T-cell (primary cell): ENCODE measurements at places on chromosomes 3 and 15.

DNA sequence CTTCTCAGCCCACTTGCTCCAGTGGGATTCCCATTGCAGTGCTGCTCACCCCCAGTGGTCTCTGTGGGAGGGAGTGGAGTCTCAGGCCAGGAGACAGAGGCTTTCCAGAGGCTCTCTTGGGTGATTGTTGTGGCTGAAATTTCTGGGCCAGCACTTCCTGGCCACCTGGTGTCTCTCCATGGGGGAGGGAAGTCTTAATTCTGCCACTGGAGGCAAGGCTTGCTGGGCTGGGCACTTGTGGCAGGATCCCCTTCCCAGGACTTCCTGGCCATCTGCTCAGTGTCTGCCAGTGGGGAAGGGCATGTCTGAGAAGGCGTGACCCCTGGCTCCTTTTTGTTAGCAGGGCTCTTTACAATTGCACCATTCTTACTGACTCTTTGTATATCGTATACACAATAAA lies 351.8 kb downstream of the GABRB3 start:
- no peak for DNase-seq

- DNase-seq = no peak
Observed at GRCh38 chr3:31735667-31736066, 202.9 kb downstream of the STT3B start.

DNA sequence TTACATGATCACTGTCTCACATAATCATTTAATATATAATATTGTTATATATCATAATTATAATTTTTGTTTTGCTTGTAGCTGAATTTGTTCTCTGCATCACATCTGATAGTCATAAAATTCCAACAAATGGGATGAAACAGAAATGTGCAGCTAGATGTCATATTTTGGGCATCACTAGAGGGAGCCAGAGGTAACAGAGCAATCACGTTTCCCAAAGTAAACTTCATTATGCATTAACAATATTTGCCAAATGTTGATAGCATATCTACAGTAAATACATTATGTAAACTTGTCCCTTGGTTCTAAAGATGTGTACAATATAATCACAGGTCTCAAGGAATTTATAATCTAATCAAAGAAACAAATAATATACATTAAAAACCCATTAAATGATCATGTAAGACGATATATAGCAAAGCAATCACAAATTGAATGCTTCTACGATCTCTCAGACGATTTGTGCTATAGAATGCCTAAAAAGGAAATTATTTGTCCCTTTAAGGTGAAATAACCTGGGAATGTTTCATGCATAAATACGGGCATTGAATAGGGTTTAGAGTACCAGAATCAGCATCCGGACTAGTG lies 234.2 kb upstream of the MCTP2 start:
- no peak for DNase-seq

DNA sequence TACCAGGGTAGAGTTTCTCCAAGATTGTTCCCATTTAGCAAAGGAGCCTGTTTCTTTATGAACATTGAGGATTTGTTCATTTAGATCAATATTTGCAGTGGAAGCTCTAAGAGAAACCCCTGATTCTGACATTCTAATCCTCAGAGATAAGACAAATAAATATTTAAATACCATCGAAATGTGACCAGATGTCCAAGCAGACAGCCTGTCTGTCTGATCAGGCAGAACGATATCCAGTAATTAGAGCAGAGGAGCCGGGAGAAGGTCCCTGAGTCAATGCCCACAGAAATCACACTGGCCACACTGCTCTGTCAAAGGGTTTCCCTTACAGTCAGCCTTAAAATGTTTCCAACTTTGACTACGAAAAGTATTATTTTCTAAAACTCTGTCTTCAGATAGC lies 15.7 kb upstream of the ARPIN start:
- no peak for DNase-seq

DNA sequence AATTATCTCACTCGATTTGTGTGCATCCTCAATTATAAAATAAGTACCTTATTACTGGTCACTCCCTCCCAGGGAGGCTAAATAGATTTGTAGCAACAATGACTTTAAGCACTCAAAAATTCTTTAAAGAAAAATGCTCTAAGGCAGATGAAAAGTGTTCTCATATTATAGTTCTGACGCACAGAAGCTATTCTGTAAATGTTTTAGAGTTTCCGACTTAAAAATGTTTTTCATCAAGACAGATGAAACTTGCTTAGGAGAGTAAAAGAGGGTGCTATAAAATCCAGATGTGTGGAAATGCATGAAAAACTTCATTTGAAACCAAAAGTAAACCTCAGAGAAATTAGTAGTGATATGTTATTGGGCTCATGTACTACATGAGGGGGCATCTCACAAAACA lies 398.4 kb upstream of the KCNMB2 start:
- no peak for DNase-seq

- DNase-seq = no peak
Observed at GRCh38 chr3:150292891-150293290, 115.2 kb upstream of the TSC22D2 start.

DNA sequence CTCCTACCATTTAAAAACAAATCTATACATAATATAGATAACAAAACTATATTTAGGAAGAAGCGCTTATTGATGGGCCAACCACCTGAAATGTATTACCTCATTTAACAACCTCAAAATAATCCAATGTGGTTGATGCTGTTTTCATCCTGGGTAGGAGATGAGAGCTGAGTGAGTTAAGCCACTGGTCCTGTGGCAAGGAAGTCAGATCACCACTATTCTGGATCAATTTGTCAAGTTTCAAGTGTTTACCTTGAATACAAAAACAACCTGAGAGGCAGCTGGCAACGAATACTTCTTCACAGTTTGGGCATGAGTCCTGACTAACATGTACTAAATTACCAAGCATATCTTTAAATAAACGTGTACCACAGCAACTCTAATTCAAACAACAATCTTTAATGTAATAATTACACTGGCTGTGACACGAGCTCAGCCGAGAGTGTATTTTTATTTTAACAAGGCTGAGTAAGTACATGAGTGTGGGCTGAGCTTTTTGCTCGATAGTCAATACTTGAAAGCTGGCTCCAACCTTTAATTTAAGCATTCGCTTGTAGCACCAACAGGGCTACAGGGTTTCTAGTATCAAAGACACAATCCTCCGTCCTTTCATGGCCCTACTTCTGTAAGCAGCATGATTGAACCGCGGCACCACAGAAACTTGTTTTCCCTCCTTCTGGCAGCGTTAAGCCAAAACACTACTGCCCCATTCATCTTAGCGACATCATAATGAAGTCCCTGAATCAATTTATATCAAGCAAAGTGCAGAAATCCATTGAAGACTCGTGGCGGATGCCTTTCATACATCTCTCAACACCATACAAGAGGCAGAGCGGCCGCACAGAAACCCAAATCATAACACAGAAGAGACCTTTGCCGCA lies 93.8 kb upstream of the ICE2 start:
- DNase-seq = no peak

DNA sequence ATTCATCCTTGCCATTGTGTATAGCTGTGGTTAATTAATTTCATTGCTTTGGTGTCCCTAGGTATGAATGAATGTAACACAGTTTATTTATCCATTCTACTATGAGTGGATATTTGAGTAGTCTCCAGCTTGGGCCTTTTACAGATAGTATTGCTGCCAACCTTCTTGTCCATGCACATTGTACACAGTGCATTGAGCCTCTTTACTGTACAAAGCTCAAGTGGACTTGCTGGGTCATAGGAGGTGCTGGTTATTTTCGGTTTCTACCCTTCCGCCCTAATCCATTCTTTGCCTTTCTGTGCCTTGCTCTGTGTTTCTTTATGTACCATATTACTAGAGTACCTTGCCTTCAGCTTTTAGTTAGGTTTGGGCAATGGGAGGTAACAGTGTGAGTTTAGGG lies 60.7 kb downstream of the DUT start:
- no peak for DNase-seq

DNA sequence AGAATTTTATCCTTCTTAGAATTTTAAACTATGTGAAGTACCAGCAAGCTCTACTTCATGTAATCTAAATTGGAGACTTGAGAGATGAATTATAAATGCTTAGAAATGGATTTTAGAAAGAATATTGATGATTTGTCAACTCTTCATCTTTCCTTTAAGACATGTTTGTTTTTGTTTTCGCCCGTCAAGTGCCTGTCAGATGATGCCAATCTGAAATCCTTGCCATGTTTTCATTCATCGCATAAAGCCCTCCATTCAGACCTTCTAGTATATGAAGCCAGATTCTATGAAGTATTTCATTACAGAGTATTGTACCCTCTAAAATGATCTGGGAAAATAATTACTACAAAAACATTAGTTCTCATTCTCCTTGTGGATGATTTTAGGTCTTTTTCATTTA lies 223.2 kb upstream of the SOX2 start:
- no peak for DNase-seq

DNA sequence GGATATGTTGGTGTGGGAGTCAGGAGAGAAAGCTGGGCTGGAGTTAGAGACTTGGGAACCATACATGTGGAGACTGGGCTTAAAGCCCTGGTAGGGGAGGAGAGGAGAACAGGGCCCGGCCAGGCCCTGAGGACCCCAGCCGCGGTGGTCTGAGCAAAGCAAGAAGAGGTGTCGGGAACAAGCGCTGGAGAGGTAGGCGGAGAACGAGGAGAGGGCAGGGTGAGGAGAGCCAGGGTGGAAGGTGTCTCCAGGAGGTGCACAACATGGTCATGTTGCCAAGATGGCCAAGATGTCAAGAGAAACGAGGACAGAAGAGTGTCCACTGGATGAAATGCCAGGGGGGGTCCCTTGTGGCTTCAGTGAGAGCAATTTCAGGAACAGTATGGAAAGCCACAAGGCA lies 5.5 kb downstream of the CHAC1 start:
- DNase-seq = no peak
